ENCODE measurements at places on chromosomes 7 and 10. TPM values are rescaled to one million over a fixed set of nuclear protein-coding genes. Genes with fewer than 3 reads are reported as not detected.

PAPSS2 gene
- total RNA-seq = 71.8 TPM

PCDH15 gene
- not detected for total RNA-seq

CYP3A4 gene
- not detected for total RNA-seq

SLC16A12 gene
- 0.65 TPM for total RNA-seq

LRRC17 gene
- not detected for total RNA-seq

HOXA9 gene
- 2.5 TPM for total RNA-seq

ZNF479 gene
- not detected for total RNA-seq

ADGRA1 gene
- not detected for total RNA-seq

DNA sequence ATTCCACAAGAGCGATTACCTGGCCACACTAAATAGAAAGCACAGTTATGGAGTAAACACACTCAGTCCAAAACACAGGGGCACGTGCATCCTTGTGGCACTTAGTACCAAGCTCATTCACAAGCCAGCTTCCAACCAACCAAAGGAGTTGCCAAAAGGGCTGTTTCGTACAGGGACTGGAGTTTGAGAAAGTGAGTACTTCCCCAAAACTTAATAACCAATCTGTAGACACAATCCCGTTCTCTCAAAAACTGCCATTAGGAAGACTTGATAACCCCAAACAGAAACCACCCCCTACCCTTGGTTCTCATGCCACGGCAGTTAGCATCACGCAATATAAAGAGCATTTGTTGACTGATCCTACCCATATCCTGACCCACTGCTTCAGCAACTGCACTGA is 166.2 kb upstream of the ASAH2 start:
- H3K27me3 ChIP-seq = no peaks in the 10 kb centered on the region
- H3K4me1 ChIP-seq = peaks cover 60% of the 10 kb centered on the region
- DNase-seq = no peak
- peak overlapping the region; percentile 92 for H3K27ac ChIP-seq
- H3K4me3 ChIP-seq = peak overlapping the region; percentile 96
- H3K36me3 ChIP-seq = 0 out of 2 replicates have a peak, but pooled peaks cover 16% of the 10 kb centered on the region

DNA sequence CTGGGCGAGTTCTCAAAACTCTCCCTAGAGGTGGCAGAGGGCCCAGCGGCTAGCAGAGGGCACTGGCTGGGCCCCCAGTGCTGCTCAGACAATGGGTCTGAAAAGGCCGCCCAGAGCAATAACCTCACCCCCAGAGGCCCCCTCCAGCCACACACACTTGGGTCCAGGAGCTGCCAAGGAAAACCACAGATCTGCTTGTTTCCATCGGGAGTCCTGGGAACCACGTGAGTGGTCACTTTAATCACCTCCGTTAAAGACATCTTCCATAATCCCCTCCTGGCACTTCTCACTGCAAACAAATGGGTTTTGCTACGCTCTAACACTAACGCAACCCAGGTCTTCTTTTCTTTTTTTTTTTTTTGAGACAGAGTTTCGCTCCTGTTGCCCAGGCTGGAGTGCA is 30.0 kb downstream of the NUDT1 start:
- peaks cover 22% of the 10 kb centered on the region for H3K4me1 ChIP-seq
- no peaks in the 10 kb centered on the region for H3K27me3 ChIP-seq
- H3K27ac ChIP-seq = no peak overlapping the region
- no peak for DNase-seq
- H3K36me3 ChIP-seq = no peaks in the 10 kb centered on the region

- H3K4me1 ChIP-seq = no peaks in the 10 kb centered on the region
- H3K27ac ChIP-seq = no peak overlapping the region
- H3K36me3 ChIP-seq = no peaks in the 10 kb centered on the region
- H3K27me3 ChIP-seq = no peaks in the 10 kb centered on the region
- no peak for DNase-seq
Measured at GRCh38 chr7:17580141-17580540, 281.7 kb downstream of the AHR start.

DNA sequence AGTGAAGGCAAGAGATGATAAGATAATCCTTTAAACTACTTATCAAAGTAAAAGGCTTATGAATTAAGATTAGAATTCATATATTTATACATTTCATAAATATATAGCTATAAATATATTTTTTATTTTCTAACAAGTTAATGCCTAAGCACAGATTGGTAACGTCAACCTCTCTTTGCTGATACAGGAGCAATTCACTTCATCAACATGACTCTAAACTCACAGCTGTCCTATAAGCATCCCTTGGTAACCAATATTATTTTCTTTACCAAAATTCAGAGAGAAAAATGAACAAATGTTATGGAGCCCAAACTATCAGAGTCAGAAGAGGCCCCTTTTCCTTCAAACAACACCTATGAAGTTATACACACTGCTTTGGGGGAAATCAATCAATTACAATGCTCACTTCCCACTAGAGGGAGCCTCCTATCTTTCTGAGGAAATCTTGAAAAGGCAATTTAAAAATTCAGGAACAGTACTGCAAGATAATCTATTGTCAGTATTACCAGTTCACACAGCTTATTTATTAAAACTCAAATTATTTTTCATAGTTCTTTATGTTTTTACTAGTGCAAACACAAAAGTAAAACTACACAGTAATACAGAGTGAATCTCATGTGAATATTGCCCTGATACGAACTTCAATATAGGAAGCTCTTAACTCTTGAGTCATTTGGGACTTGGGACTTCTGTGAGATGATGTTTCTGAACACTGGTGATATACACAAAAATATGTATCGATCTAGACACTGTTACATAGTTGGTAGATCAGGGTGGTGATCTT is 51.0 kb upstream of the NOBOX start:
- no peak for DNase-seq
- no peaks in the 10 kb centered on the region for H3K27me3 ChIP-seq
- H3K4me1 ChIP-seq = no peaks in the 10 kb centered on the region
- no peak overlapping the region for H3K27ac ChIP-seq
- H3K36me3 ChIP-seq = no peaks in the 10 kb centered on the region

DNA sequence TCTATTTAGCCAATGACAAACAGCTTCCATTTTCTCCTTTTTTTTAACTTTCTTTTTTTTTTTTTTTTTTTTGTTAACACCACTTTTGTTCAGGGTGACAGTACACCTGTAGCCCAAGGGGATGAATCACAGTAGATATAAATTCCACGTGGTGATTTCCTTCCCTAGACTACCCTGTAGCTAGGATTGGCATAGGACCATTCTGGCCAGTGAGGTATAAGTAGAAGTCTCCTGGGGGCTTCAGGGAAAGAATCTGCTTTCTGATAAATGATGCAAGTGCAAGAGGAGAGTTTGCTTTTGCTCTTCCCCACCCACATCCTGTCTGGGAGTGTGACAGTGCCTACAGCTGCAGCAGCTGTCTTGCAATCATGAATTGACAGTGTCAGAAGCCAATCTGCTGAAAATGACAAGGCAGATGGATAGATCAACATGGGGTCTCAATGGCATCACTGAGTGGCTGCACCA is 63.2 kb upstream of the TOMM7 start:
- H3K36me3 ChIP-seq = no peaks in the 10 kb centered on the region
- H3K4me1 ChIP-seq = no peaks in the 10 kb centered on the region
- no peak overlapping the region for H3K27ac ChIP-seq
- H3K4me3 ChIP-seq = no peak overlapping the region
- DNase-seq = no peak
- H3K27me3 ChIP-seq = no peaks in the 10 kb centered on the region

DNA sequence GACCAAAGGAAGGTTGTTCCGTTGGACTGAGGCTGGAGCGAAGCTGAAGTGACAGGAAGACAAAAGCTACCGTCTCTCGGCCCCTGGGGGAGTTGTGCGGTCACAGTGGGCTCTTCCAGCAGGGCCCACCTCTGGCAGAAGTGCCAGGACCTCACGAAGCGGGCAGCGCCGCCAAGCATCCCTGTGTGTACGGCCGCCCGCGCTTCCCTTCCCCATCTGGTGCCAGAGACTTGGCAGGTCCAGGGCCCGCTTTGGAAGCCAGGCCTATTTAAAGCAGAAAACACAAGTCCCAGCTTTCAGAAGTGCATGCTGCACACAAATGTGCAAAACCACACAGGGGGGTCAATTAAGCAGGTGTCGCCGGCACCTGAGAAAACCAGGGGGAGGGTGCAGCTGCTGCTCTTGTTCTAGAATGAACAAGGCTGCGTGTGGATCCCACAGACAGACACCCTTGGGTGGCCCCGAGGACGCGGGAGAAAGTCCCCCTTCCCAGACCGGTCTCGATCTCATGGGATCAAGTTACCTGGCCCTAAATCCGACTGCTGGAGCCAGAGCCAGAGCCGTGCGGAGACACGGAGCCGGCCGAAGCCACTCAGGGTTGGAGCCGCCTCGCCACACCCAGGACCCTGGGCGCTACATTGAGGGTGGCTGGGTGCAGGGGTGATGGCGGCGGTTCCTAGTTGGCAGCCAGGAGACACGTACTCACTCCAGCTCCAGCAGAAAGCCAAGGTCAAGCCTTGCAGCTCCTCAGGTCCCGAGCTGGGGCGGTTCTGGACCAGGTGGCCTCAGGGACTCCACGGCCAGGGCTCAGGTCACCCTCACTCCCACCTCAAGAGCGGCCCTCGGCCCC is 51.8 kb upstream of the PPP2R2D start:
- no peak overlapping the region for H3K4me3 ChIP-seq
- H3K27ac ChIP-seq = no peak overlapping the region
- no peak for DNase-seq
- H3K27me3 ChIP-seq = peaks cover 82% of the 10 kb centered on the region
- no peaks in the 10 kb centered on the region for H3K36me3 ChIP-seq

All from PC-9 (cell line).